ENCODE measurements at places on chromosomes 6 and 20.
A peak's percentile ranks its signal among the peaks of the same experiment; 100 is the strongest.

- no peak for DNase-seq
Measured at GRCh38 chr6:7004581-7005297, 103.0 kb upstream of the RREB1 start.

DNA sequence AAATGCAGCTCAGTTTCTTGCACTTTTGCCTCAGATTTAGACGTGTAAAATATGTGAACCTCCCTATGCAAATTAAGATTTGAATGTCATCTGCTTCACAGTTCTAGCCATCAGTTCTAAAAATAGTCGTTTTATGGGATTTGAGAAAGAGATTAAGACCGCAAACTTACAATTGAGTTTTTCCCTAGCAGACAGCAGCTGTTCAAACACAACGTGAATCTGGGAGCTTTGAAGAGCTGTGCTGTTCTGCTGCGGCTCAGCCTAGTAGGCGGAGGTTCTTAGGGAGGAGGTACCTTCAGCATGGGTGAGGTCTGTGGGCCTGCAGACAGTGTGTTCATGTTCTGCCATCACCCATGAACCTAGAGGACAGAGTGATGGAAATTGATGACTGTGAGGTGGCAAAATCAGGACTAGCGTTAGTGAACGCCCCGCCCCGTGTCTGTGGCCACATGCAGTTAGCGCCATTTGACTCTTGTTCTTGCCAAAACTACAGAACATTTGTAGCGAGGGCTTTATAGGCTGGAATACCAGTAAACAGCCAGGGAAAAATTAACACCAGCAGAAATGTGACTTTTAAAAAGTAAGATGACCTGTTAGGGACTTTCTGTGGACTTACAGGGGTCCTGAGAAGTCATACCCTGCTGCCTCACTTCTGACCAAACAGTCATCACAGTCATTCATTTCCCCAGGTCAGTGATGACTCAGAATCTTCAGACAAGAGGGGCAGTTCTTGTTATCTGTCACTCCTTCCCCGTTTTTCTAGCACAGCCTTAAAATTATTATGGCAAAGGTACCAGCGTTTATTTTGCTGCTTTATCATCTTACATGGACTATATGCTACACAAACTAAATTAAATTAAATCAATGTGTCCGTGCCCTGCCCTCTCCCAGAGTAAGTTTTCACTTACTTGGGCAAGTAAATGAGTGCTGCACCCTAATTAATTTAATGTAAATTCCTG lies 84.3 kb upstream of the TMEM181 start:
- no peak for DNase-seq

GRCh38 chr6:67362976-67363375 lies 1272.1 kb upstream of the ADGRB3 start:
- DNase-seq: no peak

GRCh38 chr6:7991536-7991935 lies 72.7 kb downstream of the BLOC1S5 start:
- no peak for DNase-seq

DNA sequence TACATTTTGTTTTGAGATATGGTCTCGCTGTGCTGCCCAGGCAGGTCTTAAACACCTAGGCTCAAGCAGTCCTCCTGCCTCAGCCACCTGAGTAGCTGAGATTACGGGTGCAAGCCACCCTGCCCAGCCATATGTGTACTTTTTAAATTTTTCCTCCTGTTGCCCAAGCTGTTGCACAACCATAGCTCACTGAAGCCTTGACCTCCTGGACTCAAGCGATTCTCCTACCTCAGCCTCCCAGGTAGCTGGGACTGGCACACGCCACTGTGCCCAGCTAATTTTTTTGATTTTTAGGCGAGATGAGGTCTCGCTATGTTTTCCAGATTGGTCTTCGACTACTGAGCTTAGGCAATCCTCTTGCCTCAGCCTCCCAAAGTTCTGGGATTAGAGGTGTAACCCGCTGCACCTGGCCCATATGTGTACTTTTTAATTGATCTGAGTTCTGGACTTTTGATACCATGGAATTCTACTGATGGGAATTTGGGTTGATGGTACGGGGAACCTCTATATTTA lies 44.9 kb downstream of the ITCH start:
- no peak for DNase-seq

DNA sequence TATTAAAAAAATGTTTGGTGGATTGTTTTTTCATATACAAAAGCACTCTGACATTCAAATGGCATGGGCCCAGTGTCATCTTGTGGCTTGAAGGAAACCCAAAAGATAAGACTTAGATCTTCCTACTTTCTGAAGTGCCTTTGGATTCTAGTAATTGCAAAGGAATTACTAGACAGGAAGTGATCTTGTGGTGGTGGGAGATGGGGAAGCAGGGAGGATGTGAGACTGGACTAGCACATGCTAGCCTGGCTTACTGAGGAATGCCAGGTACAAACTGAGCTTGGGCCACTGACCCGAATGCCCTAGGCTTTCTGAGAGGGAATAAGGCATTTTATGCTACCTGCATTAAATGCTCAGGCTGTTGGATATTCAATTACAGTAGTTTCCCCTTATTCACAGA lies 59.0 kb downstream of the AFG1L start:
- no peak for DNase-seq

DNA sequence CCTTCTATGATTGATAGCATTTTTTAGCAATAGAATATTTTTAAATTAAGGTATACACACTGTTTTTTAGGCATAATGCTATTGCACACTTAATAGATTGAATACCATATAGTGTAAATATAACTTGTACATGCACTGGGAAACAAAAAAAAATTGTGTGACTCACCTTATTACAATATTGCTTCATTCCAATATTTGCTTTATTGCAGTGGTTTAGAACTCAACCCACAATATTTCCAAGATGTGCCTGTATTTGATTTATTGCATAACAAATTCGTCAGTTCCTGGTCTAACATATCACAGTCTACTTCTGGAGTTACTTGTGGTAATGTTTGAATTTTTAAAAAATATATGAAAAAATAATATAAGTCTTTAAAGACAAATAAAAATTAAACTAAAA lies 41.9 kb upstream of the DEFB112 start:
- no peak for DNase-seq

- no peak for DNase-seq
Measured at GRCh38 chr6:162615016-162615705, 112.4 kb downstream of the PRKN start.

- peak; percentile 39 for DNase-seq
Measured at GRCh38 chr6:169824021-169824420, 72.6 kb downstream of the ERMARD start.

DNA sequence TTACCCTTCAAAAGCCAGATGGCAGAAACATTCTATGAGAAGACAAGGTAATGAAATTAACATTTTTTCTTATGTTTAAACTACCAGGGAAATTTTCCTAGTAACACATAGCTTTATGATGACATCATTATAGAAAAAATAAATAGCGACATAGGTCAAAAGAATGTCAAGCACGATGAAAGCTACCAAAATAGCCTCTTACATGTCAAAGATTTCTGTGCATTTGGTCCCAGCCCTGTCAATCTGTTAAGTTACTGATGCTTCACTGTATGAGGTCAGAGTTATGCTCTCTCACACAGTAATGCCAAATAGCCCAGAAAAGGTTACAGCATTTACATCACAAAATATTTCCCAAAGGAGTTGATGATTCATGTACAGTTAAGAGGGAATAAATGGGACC lies 199.8 kb upstream of the DEFB112 start:
- no peak for DNase-seq

GRCh38 chr6:151962246-151962846 lies 154.9 kb downstream of the ESR1 start:
- no peak for DNase-seq

- DNase-seq: no peak
Measured at GRCh38 chr20:5859608-5860007, 90.7 kb downstream of the TRMT6 start.

GRCh38 chr6:87407561-87407900 lies 241 bp upstream of the CFAP206 start:
- DNase-seq: no peak

DNA sequence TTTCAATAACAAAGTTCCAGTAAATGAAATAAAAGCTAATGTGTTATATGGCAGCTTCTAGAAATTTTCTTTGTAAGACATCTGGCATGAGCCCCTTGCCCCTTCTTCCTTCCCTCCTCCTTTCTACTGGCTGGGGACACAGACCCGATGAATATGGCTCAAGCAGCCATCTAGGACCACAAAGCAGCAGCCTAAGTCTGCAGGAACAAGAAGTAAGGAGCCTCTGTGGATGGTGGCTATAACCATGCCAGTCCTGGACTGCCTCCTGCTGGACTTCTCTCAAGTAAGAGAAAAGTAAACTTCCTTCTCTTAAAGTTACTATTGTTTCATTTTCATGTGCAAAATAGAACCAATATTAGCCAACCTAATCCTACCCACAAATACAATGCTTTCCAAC lies 114.9 kb upstream of the DST start:
- DNase-seq: peak; percentile 71

- DNase-seq: no peak
Measured at GRCh38 chr6:36610956-36611336, 16.8 kb downstream of the SRSF3 start.

- peak; percentile 64 for DNase-seq
Measured at GRCh38 chr20:6665621-6666355, 101.7 kb upstream of the BMP2 start.

DNA sequence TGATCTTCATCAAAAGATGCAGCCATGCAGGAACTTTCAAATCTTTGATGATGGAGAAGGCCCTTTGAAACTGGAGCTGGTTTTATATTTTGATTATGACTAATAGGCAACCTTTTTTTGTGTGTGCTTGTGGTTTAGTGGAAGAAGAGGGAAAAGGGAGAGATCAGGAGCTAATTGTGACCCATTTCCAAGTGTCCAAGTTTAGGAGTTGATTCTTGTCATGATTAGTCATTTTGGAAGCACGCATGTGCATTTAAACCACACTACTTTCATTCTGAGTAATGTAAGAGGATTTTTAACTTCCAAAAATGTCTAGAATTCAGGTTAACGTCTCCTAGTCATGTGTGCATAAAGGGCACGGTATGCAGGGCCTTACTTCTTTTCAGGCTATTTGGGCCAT lies 3.5 kb downstream of the FOXO3 start:
- no peak for DNase-seq

GRCh38 chr6:118830691-118831090 lies 63.3 kb upstream of the ASF1A start:
- DNase-seq: no peak

GRCh38 chr6:33384581-33385020 lies 7.0 kb upstream of the KIFC1 start:
- DNase-seq: peak; percentile 68

- no peak for DNase-seq
Measured at GRCh38 chr6:137737836-137738596, 129.0 kb upstream of the TNFAIP3 start.
